ENCODE measurements at places on chromosomes 1 and 21. TPM values are rescaled to one million over a fixed set of nuclear protein-coding genes. Genes with fewer than 3 reads are reported as not detected.
A peak's percentile ranks its signal among the peaks of the same experiment; 100 is the strongest.

DNA sequence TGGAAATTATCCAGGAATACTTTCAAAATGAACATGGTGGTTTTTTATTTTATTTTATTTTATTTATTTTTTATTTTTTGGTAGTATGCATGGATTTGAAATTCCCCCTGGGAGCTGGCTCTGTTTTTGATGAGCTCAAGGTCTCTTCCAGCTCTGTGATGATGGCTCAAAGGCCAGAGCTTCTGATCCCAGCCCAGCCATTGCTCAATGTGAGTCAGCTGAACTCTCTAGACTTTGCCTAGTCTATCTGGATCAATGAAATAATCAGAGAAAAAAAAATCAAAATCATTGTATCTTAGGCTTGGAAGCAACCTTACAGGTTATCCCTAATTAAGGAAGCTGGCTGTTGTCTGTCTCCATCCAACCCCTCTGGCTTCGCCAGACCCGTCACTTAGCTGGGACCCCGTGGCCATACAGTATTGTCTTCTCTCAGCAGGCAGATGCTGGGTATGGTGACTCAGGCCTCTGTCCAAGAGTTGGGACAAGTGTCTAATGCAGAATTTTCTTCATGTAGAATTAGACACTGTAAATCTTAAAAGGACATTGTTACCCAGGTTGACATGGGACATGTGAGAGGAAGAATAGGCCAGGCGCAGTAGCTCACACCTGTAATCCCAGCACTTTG, 90.2 kb upstream of the LPGAT1 start:
- no peak for DNase-seq

DNA sequence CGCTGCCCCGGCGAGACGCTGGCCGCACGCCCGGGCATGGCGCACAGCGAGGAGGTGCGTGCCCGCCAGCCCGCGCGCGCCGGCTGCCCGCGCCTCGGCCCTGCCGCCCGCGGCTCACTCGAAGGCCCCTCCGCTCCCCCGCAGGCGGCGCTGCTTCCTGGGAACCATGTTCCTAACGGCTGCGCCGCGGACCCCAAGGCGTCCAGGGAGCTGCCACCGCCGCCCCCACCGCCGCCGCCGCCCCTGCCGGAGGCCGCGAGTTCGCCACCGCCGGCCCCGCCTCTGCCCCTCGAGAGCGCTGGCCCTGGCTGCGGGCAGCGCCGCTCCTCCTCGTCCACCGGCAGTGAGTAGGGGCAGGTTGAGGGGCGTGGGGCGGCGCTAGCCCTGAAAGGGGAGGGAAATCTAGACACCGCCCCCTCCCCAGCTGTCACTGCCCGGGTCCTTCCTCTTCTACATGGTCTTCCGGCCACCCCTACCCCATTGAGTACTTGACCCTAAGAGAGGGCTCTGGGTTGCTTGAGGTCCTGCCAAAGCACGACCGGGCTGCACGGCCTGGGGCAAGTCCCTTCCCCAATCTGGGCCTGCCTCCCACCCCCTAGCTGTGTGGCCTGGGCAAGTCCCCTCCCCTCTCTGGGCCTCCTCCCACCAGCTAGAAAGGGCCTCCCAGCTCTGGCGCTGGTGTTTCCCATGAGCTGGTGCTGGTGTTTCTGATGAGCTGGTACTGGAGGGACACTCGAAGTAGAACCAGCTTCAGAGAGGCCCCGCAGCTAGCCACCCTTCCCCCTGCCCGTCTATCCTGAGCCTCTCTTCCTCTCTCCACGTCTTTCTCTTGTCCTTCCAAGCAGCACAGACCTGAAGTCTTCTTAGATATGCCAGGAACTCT, 17.0 kb downstream of the TNFRSF25 start:
- no peak for DNase-seq

DNA sequence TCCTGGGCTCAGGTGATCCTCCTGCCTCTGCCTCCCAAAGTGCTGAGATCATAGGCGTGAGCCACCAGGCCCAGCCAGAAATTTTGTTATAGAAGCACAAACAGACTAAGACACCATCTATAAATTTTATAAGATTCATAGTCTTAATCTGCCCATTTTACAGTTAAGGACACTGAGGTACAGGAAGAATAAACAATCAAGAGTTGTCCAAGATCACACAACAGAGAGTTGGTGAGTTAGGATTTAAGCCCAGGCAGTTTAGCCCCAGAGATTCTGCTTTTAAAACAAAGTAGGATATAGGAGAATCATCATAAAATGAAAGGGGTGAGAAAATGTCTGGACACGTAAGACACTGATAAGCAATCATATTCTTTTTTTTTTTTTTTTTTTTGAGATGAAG, 6.8 kb downstream of the TEX46 start:
- DNase-seq = no peak

GRCh38 chr1:94039514-94039870, 81.5 kb downstream of the ABCA4 start:
- peak; percentile 74 for DNase-seq

DNA sequence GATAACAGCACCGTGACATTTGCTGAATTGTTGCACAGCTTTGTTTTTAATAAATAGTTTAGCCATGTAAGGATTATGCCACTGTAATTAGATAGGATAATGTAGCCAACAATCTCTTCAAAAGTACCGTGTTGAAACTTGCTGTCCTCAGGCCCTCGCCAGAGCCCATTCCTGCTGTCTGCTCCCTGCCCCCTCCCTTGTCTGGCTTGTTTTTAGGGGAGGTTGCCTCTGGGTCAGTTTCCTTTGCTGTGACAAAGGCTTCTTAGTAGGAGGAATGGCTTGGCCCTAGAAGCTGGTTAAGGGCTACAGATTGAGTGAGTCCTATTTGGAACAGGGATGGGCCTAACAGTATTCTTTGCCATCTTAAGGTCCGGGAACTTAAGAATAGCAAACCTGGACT, 107.9 kb downstream of the LMO4 start:
- DNase-seq = no peak

DNA sequence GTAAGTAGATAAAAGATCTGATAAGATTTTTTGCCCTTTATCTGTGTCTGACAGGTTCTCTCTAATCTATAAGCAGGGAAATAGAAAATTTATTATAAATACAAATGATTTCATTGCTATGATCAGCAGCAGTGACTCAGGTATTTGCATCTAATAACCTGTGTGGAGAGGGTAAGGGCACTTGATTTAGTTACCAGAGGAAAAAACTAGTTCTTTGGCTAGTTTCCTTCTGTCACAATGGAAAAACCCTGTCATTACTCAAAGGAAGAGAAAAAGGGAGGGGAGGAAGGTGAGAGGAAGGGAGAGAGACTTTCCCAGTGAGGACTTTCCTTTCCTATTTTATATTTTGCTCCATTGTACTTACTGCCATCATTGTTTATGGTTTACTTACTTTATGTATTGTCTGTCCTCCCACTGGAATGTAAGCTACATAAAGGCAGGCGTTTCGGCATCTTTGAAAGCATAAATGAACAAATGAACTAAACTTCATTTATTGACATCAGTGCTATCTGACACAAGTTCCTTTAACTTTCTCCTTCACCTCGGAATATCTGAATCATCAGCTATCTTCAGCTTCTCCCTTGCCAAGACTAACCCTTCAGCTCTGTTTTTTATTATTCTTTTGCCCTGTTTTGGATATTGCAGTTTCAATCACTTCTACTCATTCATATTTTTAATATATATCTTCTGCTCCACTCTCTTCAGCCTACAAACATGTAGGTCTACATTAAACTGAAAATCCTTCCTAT, 34.9 kb downstream of the WDR3 start:
- DNase-seq = no peak

Gene RBM8A
- total RNA-seq = 128 TPM

Gene LMOD1
- total RNA-seq = 60.0 TPM

Gene S100A12
- total RNA-seq = 1.3 TPM

Gene FCGR3B
- total RNA-seq = 0.32 TPM
